ENCODE measurements at places on chromosomes 5 and 9.

DNA sequence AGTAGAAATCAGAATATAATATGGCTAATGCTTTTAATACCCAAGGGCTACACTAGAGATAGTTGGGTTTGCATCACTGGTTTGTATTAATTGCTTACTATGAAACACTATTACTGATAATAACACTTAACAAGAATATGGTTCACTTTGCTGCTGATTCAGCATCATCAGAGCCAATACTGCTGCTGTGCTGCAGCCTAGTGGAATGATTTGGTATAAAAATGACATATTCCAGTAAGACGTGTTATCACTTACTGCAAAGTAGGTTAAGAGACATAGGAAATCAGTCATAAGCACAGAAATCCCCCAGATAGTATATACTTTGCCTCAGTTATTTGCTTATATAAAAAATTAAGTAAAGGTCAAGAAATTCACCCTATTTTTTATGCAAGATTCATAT is 2.8 kb downstream of the CDH10 start:
- DNase-seq = peak; percentile 57

- peak; percentile 56 for DNase-seq
Measured at GRCh38 chr9:14846871-14847311, 63.3 kb downstream of the FREM1 start.

DNA sequence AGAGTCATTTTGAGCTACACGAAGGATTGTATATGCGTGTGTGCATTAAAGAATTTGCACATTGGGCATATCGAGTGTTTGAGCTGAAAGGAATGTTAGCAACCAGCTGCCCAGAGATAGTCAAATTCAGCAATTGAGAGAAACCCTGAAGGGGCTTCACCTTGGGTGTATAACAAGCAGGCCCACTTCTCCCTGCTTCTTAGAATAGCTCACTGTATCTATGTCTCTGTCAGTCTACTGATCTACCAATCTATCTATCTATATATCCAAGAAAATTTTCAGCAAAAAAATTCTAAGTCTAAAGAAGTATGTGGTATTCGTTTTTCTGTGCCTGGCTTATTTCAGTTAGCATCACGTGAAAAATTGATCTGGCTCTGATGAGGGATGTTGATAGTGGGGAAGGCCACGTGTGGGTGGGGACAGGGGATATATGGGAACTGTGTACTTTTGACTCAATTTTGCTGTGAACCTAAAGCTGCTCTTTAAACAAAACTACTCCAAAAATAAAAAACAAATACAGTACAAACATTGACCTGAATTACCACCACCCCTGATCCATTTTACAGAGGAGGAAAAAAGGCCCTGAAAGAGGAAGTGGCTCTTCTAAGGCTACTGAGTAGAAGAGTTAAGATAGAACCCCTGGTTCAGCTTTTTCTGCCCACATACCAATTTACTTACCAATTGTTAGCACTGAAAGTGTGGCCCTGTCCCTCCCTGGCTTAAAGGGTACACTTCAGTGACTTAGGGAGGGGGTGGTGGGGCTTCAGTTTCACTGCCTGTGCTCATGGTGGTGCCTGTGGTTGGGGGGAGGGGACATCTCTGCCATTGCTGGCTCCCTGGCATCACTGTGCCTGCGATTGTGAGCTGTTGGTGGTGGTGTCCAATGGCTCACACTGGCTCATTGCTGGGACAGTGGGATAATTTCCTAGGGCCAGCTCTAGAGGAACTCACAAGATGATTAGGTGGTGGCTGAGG is 141.8 kb downstream of the DOCK2 start:
- no peak for DNase-seq

GRCh38 chr9:120926397-120926928 is at the start of gene TRAF1:
Gene TRAF1, minus strand, starts transcription at chr9:120926796. Its CDS starts 721 bp downstream, at chr9:120926075.
- DNase-seq = no peak

GRCh38 chr5:145936401-145937131 is at the start of gene SH3RF2:
Gene SH3RF2, plus strand, starts transcription at chr5:145936578. Its CDS starts 1,351 bp downstream, at chr5:145937929.
- DNase-seq = peak; percentile 84

DNA sequence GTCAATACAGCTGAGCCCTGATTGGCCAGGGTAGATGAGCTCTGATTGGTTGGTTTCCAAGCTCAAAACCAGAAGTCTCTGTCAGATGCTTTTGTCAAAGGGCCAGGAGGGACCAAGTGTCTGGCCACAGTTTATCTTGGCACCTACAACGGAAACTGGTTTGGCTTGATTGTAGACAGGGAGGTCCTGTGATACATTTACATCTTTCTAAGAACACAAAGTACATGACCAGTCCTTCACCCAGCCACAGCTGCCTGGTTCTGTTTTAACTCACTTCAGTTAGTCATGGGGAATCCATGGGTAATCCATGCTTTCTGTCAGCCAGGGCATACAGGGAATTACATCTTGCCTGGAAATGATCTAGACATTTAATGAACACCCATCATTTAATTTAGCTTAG is 171.2 kb downstream of the SLC12A2 start:
- peak; percentile 81 for DNase-seq

DNA sequence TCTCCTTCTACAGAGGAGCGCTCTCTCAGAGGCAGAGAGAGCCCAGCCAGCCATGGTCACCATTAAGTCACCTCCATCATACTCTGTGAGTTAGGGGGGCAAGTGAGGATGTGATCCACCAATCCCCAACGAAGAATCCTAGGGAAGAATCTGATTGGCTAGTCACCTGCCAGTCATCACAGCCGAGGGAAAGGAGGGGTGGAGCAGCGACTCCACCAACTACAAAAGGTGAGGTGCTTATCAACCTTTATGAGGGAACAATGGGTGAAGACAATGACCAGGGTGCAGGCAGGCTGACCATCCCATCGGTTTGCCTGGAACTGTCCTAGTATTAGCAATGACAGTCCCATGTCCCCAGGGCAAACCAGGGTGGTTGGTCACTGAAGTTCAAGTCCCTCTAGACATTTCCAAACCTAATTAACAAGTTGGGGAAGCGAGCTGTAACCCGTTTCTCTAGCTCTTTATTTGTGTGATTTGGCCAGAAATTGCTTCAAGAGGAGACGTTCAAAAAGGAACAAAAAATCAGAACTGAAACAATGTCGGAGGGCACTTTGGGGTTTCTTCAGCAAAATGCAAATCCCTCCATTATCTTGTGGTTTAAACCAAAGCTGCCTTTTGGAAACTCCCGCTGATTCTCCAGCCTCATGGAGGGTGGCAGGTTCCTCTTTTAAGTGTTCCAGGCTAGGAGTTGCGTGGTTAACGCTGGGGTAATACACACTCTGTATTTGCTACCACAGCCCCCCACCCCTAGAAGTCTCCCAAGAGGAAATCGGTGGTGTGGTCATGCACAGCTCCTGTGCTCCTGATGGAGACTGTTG is 18.8 kb upstream of the FCN1 start:
- DNase-seq = no peak

GRCh38 chr5:170426786-170427185 is 37.6 kb upstream of the KCNMB1 start:
- no peak for DNase-seq

DNA sequence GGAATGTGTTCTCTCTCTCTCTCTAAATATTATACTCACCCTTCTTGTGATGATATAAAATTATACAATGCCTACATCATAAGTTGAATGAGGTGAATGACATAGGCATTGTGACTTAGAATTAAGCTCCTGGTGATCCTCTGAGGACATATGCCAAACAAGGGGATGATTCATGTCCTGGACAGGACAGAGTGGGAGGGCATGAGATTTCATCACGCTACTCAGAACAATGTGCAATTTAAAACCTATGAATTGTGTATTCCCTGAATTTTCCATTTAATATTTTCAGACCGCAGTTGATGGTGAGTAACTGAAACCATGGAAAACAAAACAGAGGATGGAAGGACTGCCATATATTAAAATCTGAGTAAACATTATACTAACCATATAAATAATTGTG is 782.2 kb upstream of the NUDT12 start:
- peak; percentile 83 for DNase-seq

GRCh38 chr9:87479801-87480201 is 17.9 kb upstream of the DAPK1 start:
- DNase-seq = no peak

DNA sequence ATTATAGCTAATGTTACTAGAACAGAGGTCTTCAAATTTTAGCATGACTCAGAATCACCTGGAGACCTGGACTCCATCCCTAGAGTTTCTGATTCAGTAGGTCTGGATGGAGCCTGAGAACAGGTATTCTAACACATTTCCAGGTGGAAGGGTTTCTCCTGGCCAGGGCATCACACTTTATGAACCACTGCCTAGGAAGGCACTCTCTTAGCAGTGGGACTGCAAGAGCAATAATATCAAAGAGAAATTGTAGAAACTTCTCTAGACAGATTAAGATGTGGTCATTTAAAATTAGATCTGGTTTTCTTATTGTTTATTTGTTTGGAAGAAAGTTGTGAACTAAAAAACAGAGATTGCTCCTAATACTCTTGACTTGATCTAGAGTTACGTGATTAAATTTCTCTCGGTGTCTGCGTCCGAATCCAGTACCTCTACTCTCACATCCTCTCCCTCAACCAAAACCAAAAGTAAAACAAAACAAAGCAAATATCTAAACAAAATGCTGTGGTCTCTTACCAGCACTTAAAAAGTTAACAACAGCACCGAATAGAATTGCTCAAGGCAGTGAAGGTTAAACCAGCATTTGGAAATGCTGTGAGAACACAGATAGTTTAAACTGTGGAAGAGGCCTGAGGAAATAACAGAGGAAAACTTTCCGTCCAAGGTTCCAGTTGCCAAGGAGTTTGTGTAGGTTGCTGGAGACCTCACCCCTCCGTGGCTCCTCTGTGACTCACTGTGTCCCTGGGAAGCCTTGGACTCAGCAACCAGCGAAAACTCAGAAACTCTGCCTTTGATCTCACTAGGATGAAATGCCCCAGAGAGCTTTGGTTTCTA is 193.4 kb downstream of the ARRDC3 start:
- DNase-seq = peak; percentile 95

DNA sequence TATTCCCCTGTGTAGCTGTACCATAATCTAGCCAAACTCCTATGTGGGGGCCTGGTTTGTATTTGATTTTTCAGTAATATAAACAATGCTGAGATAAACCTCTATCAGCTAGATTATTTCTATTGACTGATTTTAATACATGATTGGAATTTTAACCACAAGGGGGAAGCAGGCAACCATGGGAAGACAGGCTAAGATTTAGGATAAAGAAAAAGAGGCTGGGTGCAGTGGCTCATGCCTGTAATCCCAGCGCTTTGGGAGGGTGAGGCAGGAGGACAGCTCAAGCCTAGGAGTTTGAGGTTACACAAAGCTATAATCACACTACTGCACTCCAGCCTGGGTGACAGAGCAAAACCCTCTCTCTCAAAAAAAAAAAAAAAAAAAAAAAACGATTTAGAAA is 18.1 kb upstream of the GPX3 start:
- DNase-seq = peak; percentile 82

DNA sequence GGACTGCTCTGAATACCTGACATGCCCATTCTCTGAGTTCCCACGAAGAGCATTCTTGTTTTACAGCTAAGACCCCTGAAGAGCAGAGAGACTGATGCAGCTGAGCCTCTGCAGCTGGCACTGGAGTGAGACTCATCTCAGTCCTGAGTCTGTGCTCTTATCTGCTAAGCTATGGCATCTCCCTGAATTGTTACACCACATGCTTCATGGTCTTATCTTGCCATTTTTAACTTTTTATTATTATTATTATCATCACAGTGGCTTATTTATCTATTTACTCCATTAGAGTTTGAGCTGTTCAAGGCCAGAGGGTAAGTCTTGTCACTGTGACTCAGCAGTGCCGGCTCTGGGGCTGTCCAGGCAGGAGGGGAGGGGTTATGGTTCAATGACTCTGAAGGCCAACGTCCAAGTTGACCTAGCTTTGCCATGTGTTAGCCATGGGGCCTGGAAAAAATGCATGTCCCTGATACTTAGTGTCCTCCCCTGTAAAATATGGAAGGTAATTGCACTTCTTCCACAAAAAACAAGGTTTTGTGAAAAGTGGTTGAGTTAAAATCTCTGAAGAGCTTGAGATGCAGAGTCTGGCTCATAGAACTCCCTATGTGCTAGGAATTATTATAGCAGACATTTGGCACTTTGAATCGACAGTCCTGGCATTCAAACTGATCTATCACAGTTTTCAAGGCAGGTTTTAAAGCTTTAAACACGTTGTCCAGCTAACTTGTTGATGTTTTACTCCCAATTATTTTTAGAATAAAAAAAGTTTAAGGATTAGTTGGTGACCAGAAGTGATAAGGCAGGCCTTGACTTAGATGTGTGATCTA is 94.6 kb downstream of the ALDH1A1 start:
- peak; percentile 22 for DNase-seq

DNA sequence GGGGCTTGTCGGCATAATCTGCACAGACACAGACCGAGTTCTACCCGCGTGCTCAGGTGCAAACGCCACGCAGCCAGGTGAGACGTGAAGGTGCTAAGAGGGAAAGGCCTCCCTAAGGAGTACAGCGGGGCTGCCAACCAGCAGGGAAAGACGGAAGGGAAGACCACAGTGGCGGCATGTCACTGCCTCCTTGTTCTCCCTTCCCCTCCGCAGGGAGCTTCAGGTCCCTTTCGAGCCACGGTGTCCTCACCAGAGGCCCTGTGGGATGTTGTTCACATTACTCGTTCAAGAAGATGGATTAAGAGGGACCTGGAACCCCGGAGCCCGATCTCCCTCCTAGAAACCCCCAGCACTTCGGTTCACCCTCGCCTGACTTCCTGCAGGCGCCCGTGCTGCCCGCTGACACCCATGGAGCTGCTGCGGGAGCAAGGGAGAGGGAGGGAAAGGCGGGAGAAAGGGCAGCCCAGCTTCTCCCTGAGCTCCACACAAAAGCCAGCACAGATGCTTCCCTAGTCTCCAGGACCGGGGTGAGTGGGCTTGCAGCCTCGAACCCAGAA is 686 bp downstream of the BRD9 start:
- DNase-seq = peak; percentile 53

DNA sequence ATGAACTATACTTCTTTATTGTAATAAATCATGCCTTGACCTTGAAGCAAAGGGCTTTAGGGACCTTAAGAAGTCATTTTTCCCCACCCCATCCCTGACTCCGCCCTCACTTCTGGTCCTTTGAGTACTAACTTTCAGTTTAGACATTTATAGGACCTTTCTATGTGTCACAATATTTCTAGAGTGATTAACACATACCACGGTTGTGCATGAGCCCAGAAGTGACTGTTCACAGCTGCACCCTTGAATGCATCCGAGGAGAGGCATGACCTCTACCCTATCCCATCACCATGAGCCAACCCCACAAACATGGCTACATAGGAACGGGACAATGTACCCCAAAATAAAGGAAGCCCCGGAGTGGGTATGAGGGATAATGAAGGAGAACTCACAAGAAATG is 160.3 kb downstream of the HSD17B3 start:
- DNase-seq = no peak
